ENCODE measurements at places on chromosomes 12 and 14.

DNA sequence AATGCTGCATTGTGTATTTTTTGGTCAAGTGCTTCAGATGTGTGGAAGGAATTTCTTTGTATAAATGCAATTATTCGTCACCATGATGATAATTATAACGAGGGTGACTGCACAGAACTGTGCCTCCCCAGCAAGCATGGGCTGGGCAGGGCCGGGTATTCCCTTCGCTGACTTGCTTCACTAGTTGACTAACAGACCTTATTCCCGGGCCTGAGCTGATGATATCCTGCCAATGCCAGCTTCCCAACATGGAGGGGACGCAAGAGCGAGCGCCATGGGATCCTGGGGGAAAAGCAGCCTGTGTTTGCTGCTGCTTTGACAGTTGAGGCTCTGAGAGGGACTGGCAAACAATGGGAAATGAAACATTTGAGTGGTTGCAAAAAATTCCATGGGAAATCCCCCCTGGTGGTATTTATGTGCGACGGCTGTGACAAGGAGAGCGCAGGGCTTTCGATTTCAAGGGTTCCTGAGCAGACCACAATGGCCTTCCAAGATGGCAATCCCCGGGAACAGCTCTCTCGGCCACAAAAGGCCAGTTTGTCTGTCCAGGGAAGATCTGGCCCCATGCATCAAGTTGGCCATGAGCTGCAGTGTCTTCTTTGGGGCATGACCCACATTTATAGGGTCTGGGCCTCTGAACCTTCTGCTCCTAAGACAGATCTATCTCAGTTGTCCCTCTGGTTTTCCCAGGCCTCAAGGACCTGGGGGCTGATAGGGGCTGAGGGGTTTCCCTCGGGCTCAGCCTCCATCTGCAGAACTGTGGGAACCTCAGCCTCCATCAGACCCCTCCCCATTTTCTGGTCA, 21.9 kb upstream of the MAP1LC3B2 start:
- DNase-seq: no peak

- DNase-seq: no peak
Measured at GRCh38 chr12:104462931-104463339, 6.2 kb downstream of the CHST11 start.

GRCh38 chr14:70909733-70910614, 2.7 kb downstream of the PCNX1 start:
- no peak for DNase-seq

- no peak for DNase-seq
Measured at GRCh38 chr14:90567191-90567590, 170.4 kb downstream of the CALM1 start.

GRCh38 chr12:79983986-79984620, 49.2 kb upstream of the PPP1R12A start:
- peak; percentile 63 for DNase-seq

GRCh38 chr14:55585854-55586253, 5.8 kb downstream of the KTN1 start:
- no peak for DNase-seq

DNA sequence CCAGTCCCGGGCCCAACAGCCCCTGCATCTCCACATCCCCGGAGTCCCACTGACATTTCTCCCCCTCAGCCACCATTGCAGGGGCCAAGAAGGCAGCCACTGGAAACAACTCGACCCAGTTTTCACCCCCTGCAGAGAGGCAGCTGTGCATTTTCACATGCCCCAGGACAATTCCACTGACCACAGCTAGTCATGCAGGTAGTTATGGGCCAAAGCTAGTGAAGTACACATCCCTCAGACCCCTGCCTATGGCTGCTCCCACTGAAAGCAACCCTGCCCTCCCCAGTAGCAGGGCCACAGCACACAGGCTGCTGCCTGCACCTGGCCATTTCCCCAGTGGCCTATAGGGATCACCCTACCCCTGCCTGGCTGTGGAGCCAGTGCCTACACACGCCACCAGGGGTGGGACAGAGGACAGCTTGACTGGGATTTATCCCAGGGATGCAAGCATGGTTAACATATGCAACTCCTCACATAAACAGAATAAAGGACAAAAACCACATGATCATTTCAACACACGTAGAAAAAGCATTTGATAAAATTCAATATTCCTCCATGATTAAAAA, 154.0 kb downstream of the NDUFA12 start:
- no peak for DNase-seq

DNA sequence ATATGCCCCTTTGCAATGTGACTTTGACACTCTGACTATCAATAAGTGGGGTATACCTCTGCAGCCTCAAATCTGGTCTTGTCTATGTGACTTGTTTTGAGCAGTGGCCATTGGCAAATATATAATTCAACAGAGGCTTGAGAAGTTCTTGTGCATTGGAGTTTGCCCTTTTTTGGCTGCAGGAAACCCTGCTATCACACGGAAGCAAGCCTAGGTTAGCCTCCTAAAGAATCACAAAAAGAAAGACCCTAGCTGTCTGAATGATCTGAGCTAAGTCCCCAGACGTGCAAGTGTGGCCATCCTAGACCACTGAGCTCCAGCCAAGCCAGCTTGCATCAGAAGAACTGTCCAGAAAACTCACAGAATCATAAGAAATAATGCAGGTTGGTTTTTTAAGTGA, 31.8 kb upstream of the PARP11 start:
- no peak for DNase-seq

DNA sequence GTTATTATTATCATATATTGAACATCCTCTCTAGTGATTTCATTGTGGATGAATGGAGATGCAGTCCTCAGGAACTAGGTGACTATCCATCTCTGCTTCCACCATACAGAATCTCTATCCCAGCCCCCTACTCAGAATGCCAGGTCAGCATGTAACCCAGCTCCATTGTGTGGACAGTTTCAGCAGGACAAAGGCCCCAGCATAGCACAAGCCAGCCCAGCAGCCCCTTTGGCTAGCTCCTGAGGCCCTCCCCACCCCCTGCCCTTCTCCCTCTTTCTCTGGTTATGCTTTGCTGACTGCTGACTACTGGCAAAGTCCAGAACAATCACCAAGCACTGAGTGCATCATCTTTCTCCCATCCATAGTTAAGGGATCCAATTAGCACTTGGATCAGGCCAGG, 5.8 kb upstream of the SPRYD4 start:
- no peak for DNase-seq

GRCh38 chr12:107349839-107350238, 256.5 kb upstream of the CRY1 start:
- DNase-seq: no peak

- no peak for DNase-seq
Measured at GRCh38 chr12:38282886-38283285, 33.7 kb upstream of the ALG10B start.

DNA sequence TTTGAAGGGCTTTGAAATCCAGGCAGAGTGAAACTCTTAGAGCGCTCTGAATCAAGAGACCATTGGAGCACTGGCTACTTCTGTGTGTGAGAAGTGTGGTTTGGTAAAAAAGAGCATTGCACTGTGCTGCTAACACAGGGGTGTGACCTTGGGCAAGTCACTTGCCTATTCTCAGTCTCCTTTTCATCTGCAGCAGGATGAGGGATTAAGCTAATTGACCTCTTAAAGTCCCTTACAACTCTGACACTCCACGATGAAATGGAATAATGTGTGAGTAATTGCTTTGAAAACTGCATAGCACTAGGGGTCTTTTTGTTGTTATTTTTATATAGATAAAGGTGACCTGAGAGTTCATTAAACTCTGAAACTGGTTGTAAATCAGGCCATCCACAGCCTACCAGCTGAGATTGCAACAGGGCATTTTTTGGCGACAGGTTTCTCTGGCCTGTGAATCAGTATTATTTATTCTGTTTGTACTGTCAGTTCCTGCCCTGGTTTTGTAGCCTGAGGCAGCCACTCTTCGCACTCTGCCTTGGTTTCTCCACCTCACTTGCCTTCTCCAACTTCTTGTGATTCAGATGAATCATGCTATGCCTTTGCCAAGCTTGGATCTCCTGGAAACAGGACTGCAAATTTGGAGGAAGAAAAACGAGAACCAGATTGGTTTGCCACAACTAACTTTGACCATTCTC, 159.9 kb upstream of the PARP11 start:
- no peak for DNase-seq

GRCh38 chr14:101461891-101462290, 99.4 kb upstream of the DIO3 start:
- no peak for DNase-seq

DNA sequence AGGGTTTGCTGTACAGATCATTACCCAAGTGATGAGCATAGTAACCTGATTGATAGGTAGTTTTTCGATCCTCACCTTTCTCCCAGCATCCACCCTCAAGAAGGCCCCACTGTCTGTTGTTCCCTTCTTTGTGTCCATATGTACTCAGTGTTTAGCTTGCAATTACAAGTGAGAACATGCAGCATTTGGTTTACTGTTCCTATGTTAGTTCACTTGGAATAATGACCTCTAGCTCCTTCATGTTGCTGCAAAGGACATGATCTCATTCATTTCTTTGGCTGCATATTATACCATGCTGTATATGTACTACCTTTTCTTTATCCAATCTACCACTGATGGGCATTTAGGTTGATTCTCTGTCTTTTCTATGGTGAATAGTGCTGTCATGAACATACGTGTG, 181.6 kb upstream of the FOXG1 start:
- no peak for DNase-seq

GRCh38 chr14:68273413-68273812, 453.8 kb downstream of the RAD51B start:
- DNase-seq: no peak

DNA sequence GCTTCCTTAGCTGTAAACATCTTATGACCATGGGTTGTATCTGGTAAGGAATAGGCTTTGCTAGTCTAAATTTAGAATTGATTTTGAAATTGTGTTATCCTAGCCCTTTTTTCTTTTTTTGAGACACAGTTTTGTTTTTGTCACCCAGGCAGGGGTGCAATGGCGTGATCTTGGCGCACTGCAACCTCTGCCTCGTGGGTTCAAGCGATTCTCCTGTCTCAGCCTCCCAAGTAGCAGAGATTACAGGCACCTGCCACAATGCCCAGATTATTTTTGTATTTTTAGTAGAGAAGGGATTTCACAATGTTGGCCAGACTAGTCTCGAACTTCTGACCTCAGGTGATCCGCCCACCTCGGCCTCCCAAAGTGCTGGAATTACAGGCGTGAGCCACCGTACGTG, 2.4 kb upstream of the TUBA1B start:
- no peak for DNase-seq

DNA sequence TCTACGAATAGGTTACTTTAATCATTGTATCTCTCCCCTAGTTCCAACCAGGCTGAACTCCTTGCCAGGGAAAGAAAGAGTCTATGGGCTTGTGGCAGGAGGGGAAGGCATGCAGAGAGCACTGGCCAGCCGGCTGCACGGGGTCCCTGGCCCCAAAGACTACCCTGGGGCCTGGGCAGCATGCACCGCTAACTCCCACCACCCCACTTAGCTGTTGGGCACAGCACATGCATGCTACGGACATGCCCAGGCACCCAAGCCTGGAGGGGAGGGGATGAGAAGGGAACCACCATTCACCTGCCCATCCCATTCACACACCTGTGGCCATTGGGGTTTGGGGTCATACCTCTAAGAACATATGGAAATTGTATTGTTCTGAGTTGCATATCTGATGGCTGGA, 94.1 kb downstream of the PIK3C2G start:
- DNase-seq: no peak

- no peak for DNase-seq
Measured at GRCh38 chr12:123859035-123859434, 96.9 kb downstream of the DNAH10 start.

GRCh38 chr12:25005376-25005775, 56.5 kb upstream of the BCAT1 start:
- DNase-seq: no peak

- no peak for DNase-seq
Measured at GRCh38 chr12:115430636-115431035, 746.7 kb upstream of the TBX3 start.

GRCh38 chr12:83559650-83560049, 872.9 kb downstream of the TMTC2 start:
- no peak for DNase-seq

- DNase-seq: no peak
Measured at GRCh38 chr12:109695961-109696461, 17.6 kb upstream of the FAM222A start.

GRCh38 chr14:60064491-60065072, 27.1 kb upstream of the PCNX4 start:
- DNase-seq: no peak

DNA sequence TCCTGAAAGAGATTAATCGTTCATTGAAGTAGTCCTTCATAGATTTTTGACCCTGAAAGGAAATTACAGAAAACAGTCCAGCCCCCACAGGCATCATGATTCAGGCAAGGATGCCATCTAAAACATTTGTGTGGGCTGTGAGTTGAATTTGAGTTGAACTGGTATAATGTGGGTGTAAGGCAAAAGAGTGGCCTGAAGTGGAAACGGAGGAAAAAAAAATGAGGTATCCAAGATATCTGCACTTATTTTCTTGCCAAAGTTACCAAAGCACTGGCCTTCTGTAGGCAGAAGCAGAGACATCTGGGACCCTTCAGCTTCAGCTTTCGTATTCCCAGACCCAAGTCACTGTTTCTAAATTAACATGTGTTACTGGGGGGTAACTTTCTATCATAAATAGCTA, 105.1 kb upstream of the DIO2 start:
- no peak for DNase-seq

All from DMS153 (cell line).